ENCODE measurements at places on chromosomes 16 and 17. TPM values are rescaled to one million over a fixed set of nuclear protein-coding genes. Genes with fewer than 3 reads are reported as not detected.

DNA sequence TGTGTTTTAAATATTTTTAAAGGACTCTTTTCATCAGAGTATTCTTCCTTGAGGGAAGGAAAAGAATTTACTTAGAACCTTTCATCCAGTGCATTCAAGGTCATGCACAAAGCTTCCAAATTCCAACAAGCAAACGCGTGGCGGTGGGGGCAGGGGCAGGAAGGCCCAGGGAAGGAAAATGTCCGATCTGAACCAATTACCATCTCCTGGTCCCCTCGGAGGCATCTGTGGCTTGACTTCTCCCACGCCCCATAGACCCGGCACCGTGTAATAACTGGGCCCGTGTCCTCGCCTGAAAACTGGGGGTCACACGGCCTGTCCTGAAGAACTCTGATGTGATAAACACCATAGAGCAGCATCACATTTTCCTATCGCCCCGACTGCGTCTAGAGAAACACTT, 18.3 kb downstream of the MEAK7 start:
- no peak for DNase-seq

RASL10B gene
- polyA plus RNA-seq, result 15.0 TPM

DNA sequence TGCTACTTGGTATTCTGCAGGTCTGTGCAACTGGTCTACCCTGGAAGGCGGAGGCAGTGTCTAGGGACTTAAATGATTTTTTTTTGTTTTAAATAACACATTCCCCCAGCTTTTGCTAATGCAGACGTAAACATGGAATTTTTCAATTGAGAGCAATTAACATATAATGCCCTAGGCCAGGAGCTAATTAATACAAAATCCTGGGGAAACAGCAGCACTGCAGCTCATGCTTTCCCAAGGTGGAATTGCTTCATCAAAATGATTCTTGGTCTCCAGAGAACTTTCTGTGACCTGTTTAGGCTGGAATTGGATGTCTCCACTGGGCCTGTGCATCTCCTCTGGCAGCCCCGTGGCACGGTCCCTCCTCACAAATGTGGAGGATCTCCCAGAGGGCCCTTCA, 50.6 kb downstream of the SHISA9 start:
- DNase-seq, result no peak

DNA sequence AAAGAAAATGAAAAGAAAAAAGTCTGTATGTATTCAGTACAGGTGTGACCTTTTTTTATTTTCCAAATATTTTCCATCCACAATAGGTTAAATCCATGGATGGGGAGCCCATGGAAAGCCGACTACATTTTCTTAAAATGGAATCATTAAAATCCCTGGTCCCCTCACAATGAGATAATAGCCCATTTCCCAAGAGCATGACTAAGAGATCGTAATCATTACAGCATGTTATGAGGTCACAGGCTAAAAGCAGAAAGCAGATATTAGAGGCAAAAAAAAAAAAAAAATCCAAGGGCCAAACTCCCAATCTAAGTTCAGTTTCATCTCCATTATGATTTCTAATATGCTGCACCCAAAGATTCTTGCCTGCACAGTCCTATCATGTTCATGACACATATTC, 44.7 kb downstream of the CYTH1 start:
- DNase-seq, result no peak

CD300A gene
- polyA plus RNA-seq, result 1.7 TPM
